ENCODE measurements at places on chromosomes 12 and 14.

DNA sequence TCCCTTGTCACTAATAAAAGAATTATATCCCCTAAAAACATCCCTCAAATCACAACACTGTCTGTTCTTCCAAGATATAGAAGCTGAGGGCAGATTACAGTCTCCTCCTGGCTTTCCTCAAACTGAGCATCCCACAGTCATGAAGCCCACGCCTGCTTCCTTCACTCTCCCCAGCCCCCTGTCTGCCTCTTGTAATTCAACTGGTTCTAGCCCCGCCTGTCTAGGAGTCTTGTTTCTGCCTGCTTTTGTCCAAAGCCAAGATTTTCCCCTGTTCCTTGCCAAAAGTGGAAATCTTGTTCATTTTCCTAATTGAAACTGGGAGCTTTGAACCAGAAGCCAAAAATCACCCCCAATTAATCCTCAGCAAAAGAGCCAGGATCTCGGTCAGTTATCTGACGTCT is 35.9 kb upstream of the PWP1 start:
- DNase-seq: no peak

GRCh38 chr12:64560396-64561301 is 49.6 kb upstream of the RASSF3 start:
- DNase-seq: no peak

DNA sequence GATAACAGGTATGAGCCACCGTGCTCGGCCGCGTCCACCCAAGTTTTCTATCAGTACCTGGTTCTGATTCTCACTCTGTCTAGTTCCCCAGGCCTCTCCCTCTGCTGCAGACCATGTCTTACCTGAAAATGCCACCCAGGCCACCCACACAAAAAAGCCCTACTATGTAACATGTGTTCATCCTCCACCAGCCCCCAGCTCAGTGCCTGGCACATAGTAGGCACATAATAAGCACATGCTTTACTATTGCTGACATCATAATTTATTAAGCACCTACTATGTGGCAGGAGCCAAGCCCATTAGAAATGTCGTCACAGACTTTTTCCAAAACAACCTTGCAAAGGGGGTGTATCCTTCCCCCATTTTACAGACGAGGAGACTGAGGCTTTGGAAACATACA is 37.8 kb downstream of the CMKLR1 start:
- DNase-seq: no peak

DNA sequence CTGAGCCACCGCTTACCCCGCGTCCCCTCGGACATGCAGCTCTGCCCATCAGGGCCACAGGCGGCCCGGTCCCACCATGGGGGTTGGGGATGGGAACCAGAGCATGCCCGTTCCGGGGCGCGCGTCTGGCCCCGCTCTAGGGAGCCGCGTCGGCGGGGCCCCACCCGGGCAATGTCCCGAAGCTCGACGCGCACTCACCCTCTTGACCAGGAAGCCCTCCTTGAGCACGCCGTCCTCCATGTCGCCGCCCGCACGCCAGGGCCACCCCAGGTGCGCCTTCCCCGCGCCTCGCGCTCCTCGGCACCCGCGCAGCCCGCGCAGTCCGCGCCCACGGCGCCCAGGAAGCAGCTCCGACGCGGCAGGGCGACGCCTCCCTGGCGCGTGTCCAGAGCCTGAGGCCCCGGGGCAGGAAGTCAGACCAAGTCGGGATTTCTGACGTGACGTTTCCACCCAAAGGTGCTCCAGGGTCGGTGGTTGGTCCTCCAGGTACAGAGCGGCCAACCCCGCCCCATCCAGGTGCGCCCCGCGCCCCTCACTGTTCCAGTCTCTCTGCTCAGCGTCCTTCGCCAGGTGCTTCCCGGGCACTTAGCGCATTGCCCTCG is at the start of gene PLEK2:
Gene PLEK2, minus strand, starts transcription at position 346 of the 602 bp plus-strand sequence. Its CDS starts 106 bp downstream, at position 240.
- DNase-seq: peak; percentile 5

DNA sequence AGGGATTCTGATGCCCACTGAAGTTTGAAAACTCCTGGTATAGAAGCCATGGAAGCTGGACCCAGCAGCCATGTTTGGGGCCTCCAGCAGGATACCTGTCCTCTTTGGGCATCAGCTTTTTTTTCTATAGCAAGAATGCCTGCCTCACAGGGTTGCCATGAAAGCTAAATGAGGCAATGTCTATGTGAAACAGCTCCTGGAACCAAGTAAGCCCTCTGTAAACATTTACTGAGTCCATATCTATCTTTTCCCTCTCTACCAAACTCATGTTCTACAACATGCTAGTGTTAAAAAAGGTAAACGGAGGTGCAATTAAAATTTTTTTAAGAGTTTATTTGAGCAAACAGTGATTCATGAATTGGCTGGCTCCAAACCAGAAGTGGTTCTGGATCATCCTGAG is 28.6 kb downstream of the FLVCR2 start:
- DNase-seq: no peak

DNA sequence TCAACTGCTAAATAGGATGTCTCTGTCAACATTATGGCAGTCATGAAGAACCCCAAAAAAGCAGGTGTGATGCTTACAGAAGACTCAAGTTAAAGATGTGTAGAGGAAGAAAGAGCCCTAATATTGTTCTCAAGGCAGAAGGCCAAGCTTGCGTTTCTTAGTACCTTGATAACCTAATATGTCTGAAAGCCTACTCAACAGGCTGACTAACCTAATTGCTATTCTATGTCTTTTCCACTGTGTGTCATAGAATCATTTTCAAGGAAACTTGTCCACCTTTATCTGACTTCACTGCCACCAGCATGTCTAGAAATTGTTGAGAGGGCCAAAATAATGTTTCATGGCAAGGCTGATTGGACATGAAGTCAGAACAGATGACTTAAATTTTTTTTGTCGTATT is 373.2 kb downstream of the BTG1 start:
- no peak for DNase-seq

DNA sequence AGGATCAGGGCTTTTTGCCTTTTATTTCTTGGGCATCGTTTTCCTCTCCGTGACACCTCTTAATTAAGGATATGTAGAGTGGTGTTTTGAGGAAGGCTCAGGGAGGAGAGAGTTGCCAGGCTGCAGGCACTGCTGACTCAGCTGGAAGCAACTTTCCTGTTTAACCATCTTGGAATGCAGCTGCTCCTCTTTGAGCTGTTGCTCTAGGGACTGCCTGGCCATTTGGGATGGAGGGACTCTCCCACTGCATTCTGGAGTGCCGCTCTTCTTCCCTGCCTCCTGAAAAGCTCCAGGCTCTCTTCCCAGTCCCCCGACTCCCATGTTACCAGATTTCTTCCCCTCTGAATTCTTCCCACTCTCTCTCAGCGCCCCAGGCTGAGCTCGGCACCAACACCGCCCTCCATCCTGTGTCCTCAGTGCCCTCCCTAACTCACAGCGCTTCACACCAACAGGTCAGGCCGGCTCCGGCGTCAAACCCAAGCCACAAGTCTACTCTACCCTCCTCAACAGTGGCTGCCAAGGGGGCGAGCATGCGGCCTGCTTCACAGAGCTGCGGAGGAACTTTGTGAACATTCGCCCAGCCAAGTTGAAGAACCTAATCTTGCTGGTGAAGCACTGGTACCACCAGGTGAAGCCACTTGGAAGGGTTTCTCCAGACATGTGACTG is 5.9 kb downstream of the OAS3 start:
- no peak for DNase-seq

DNA sequence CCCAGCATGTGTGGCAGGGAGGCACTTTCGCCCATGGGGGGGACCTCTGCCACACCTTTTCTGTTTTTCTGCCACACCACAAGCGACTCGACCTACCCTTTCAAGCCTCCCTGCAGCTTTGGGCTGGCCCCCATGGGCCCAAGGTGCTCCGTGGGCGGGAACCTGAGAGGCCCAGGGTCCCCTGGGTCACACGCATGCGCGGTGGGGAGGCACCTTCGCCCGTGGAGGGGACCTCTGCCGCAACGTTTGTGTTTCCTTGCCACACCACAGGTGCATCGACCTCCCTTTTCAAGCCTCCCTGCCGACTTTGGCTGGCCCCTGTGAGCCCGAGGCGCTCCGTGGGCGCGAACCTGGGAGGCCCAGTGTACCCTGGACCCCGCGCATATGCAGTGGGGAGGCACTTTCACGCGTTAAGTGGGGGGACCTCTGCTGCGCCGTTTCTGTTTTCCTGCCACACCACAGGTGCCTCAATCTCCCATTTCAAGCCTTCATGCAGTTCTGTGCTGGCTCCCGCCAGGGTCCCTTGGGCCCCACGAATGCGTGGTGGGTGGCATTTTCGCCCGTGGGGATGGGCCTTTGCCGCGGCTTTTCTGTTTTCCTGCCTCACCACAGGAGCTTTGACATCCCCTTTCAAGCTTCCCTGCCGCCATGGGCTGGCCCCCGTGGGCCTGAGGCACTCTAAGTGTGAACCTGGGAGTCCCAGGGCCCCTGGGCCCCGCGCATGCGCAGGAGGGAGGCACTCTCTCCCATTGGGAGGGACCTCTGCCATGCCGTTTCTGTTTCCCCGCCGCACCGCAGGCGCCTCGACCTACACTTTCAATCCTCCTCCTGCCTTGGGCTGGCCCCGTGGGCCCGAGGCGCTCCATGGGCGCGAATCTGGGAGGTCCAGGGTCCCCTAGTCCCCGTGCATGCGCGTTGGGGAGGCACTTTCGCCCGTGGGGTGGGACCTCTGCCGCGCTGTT is 332.2 kb downstream of the ALG10 start:
- DNase-seq: no peak

DNA sequence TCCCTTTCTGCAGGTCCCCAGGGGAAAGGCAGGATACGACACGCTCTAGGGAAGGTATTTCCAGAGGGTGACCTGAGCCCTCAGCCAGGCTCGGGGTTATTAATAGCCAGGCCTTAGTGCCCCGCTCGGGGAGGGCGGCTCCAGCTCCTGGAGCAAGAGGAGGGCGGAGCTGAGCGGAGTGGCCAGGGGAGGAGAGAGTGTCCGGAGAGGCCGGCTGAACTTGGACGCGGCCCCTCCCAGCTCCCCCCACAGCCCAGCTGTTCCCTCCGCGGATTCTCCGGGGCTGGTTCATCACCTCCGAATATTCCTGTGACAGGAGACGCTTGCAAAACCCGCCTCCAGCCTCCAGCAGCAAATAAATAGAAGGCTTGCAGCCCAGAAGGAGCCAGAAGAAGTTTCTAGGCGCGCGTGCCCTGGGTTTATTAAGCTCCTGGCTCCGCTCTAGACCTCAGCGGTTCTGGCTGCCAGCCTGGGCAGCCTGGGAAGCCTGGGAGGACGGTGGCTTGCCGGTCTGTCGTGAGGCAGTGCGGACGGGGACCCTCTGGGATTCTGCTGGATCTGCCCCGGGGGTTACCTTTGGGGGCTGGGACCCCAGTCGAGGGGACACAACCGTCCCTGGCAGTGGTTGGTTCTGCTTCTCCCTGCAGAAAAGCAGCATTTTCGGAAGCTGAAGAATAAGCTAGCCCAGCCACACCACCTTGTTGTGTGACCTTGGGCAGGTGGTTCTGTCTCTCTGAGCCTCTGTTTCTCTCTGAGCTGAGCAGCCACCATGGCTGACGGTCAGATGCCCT is at the start of gene HSPB8:
Gene HSPB8, plus strand, starts transcription at position 388 of the 791 bp plus-strand sequence. Its CDS starts 382 bp downstream, at position 770.
- DNase-seq: no peak

GRCh38 chr12:42961395-42961794 is 371.8 kb upstream of the PRICKLE1 start:
- no peak for DNase-seq

- no peak for DNase-seq
Observed at GRCh38 chr12:85237327-85237726, 42.7 kb upstream of the ALX1 start.

DNA sequence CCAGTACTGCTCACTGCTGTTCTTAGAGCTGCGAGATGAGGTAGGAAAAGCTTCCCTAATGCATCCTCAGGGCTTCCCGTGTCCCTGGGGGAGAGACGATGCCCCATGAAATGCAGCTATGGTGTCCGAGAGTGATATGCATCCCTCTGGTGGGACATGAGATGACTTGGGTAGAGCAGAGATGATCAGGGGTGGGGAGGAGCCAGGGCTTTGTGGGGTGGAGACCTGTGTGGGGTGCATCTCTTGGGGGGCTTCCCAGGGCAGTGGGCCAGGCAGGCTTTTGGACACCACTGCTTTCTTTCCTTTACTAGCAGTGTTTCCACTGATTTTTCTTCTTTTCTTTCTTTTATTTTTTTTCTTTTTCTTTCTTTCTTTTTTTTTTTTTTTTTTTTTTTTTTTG is 147.3 kb downstream of the ADGRD1 start:
- no peak for DNase-seq

- DNase-seq: no peak
Observed at GRCh38 chr12:7075939-7076338, 15.4 kb downstream of the C1S start.

GRCh38 chr12:119373001-119373400 is 38.5 kb downstream of the CCDC60 start:
- no peak for DNase-seq

DNA sequence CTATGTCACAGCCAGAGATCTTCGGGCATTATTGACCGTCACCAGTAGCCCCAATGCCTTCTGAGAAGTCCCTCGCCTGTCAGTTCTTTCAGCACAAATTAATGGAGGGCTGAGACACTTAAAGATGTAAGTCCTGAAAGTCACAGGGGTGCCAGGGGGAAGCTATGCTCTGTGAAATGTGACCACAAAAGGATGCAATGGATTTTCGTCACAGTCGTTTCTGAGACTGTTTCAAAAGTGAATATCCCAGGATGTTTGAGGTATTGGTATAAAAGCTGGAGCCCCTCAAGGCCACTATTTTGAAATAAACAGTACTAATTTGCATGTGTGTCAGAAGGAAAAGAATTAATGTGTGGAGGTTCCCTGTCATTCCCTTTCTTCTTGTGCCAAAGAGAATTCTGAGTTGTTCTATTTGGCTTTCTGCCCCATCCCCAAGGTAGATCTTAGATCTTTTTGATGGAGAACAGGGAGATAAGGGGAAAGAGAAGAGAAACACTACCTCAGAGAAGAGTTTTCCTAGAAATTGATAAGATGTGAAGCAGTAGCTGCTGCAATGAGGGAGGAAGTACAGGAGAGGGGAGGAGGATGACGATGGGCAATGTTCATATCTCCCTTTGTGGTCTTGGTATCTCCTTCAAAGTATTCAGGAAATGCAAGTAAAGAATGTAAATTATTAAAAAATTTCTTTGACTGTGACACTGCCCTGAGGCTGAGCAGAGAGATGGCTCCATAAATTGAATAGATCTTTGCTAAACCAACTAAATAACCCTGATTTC is 101.8 kb upstream of the NAP1L1 start:
- DNase-seq: no peak

Measured in stimulated activated CD8-positive, alpha-beta memory T cell treated with anti-CD3 and anti-CD28 coated beads, Interleukin-15, amount 100 ng/mL, for 48 hours (primary cell).